Stimulated activated naive B cell treated with anti-CD40 and anti-IgM and Interleukin-4, amounts not matched to agents 10 μg/mL and 1 μg/mL and 100 μg/mL, for 72 hours (primary cell): ENCODE measurements at places on chromosomes 7 and 10.
A peak's percentile ranks its signal among the peaks of the same experiment; 100 is the strongest.

DNA sequence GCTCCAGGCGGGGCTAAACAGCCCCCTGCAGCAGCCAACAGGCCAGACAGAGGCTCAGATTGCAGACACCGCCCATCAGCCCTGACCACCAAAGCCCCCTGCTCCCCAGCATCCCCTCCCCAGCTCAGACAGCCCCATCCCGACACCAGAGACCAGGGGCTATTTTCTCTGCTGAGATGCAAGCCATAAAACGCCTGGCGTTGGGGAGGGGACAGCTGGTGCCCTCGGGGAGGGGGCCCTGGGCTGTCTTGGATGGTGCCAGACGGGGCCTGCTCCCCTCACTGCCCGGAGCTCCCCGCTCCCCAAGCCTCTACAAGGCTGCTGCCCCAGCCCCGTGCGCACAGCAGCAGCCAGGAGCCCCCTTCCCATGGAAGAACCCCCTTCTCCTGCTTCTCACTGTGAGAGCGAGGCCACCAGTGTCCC lies 31.8 kb downstream of the GET4 start:
- no peak for DNase-seq

GRCh38 chr7:18803923-18804322 lies 308.4 kb downstream of the HDAC9 start:
- no peak for DNase-seq

- DNase-seq, result no peak
Measured at GRCh38 chr10:103102195-103102594, 90.9 kb downstream of the NT5C2 start.

DNA sequence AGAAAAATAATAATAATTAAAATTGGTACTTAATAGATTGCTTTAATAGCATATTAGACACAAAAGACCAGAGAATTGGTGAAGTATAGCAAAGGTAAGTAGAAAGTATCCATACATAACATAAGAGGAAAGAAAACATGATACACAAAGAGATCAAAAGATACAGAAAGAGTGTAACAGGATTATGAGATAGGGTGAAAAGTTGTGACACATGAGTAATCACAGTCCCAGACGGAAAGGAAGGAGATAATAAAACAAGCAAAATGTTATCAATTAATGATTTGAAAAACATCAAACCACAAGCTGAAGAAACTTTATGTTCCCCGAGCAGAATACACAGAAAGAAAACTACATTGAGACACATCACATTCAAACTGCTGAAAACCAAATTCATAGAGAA lies 10.5 kb downstream of the TCAF1 start:
- no peak for DNase-seq

DNA sequence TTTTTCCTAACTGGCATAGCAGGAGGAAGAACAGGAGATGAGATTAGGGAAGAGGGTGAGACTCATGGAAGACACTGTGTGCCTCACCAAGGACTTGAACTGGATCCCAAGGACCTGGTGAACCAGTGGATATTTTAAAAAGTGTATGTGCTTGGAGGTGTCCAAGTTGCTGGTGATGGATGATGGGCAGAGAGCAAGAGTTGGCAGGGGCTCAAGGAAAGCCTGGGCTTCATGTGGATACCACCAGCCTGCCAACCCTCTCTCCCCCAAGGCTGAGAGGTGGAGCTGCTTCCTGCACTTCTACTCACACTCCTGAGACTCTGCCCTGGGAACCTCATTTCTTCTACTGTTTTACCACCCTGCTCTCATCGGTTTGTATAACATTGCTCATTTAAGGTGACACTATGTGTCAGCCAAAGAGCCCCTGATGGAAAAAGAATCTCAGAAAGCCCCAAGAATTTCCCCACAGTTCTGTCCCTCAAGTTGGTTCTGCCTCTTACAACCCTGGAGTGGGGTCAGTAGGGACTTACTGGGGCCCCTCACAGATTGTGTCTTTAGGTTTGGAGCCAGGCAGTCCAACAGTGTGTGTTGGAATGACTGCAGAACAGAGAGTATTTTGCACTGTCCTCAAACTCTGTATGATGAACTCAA lies 56.2 kb upstream of the PDCD4 start:
- peak; percentile 43 for DNase-seq

DNA sequence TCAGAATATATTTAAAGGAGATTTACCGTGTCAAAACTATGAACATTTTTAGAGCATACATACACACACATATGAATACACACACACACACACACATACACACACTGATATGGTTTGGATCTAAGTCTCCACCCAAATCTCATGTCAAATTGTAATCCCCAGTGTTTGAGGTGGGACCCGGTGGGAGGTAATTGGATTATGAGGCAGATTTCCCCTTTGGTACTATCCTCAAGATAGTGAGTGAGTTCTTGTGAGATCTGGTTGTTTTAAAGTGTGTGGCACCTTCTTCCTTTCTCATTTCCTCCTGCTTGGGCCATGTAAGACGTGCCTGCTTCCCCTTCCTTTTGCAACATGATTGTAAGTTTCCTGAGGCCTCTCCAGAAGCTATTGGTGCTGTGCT lies 515.0 kb upstream of the ZMIZ1 start:
- DNase-seq, result no peak

DNA sequence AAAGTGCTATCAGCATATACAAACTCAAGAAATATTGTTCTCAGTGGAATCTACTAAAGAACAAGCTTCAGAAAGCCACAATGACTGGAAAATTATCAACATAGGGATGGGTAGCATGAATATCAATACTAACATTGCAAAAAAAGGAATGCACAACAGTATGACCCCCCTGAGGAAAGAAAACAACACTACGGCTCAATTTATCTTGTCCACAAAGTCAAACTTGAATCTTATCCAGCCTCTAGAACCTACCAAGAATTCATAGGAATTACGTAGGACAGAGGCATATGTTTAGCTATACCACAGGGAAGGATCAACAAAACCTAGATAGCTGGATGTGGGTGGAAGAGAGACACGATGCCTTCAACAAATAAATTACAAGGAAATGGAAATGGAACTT lies 54.6 kb downstream of the AGMO start:
- DNase-seq, result no peak

DNA sequence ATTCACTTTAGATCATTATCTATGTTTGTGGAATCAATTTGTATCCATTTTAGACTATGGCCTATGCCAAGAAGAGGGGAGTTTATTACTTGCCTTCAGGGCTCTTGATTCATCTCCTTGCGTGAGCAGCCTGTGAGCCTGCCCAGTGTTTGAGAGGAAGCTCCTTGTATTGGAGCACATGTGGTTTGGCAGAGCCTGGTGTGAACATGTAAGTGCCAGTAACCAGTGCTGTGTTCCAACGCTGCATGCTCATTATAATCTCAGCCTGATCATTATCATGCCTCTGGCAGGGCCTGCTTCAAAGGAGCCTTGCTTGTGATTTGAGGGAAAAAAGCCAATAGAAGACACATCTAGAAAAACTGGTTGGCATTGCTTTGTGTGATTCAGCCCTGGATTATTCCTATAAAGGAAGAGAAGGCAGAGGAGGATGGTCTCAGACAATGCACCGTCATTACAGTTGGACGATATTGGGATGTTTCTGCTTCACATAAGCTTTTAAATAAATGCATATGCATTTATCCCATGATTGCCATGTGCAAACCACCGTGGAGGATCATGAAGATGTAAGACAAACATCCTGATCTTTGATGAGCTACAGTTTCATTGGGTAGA lies 203.4 kb upstream of the AHR start:
- DNase-seq, result no peak

DNA sequence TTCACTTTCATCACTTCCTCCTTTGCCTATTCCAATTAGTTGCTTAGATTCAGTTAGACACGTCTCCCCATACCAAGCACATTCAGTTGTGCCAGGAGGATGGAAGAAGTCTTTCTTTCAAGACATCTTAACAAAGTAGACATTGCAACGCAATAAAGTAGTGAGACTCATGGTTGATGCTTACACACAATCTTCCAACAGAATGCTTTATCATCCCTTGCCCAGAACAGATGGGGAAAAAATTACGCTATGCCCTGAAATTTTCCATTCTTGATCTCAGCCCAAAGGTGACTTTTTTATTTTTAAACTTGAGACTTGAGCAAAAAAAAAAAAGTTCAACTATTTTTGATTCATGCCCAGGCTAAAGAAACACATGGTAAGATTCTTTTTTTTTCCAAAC lies 74.9 kb downstream of the KCNMA1 start:
- no peak for DNase-seq

GRCh38 chr10:51706225-51706624 lies 6.8 kb upstream of the CSTF2T start:
- no peak for DNase-seq

GRCh38 chr7:12601302-12601869 lies 30.9 kb downstream of the SCIN start:
- no peak for DNase-seq

DNA sequence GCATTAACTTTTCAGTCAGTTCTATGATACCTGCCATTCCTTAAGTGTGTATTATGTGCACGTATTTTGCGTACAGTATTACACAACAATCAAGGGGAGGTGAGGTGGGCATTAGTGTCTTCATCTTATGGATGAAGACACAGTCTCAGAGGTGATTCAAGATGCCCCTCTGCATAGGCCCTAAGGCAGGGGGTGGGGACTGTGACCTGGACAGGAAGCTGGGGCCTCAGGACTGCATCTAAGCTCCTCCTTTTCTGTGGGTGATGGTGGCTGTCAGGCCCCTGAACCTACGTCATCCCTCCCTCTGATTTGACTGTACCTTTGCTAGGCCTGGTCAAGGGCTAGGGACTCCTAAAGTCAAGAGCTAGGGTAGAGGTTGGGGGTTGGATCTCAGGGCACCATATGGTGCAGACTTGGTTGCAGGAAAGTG lies 38.9 kb downstream of the HK1 start:
- no peak for DNase-seq

GRCh38 chr7:114432061-114432460 lies 17.4 kb downstream of the FOXP2 start:
- DNase-seq, result no peak

DNA sequence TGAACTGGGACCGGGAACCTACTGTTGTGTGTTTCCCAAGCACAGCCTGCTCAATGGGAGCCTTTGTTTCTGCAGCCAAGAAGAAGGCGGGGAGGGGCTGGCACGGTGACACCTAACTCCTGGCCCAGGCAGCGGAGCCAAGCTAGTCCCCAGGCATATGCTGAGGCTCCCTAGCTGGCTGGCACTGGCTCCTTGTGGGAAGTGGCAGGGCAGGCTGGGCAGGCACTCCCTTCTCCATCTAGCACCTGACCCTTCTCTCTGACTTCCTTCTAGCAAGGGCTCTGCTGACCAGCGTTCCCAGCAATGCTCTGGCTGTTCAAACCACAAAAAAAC lies 325.0 kb downstream of the PLXNA4 start:
- no peak for DNase-seq

DNA sequence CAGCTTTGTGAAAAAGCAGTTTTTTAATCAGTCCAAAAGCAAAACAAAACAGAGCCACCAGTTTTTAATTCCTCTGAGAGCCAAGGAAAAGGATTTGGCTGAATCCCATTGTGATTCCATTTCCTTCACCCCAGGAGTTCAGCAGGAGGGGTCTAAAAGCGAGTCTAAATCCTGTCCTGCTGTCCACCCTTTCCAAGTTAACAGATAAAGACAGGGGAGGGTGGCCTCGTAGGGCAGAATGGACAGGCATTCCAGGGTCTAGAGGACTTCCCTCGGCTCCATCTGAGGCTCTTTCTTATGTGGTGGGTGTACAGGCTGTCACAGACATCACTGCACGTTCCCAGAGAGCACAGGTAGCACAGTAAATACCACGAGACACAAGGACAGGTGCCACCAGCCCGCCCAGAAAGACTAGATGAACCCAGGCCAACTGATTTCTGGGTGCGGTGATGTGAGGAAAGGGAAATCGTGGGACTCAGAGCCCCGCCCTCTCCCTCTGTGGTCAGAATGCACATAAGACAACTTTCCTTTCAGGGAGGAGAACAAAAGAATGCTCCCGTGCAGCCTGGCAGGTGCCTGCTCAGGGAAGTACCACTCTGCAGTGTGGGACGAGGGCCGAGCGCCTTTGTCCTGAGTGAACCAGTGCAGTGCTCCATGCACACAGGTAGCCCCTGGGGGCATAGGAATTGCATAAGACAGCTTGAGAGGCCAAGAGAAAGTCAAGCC lies 119.7 kb downstream of the ABLIM1 start:
- DNase-seq, result no peak

- peak; percentile 4 for DNase-seq
Measured at GRCh38 chr7:135917721-135918120, 59.4 kb downstream of the MTPN start.

GRCh38 chr7:36906956-36907635 lies 182.8 kb upstream of the AOAH start:
- DNase-seq, result no peak

GRCh38 chr10:725302-725701 lies 35.8 kb upstream of the DIP2C start:
- DNase-seq, result no peak

GRCh38 chr10:101120884-101121653 lies 10.0 kb upstream of the TLX1 start:
- DNase-seq, result no peak

DNA sequence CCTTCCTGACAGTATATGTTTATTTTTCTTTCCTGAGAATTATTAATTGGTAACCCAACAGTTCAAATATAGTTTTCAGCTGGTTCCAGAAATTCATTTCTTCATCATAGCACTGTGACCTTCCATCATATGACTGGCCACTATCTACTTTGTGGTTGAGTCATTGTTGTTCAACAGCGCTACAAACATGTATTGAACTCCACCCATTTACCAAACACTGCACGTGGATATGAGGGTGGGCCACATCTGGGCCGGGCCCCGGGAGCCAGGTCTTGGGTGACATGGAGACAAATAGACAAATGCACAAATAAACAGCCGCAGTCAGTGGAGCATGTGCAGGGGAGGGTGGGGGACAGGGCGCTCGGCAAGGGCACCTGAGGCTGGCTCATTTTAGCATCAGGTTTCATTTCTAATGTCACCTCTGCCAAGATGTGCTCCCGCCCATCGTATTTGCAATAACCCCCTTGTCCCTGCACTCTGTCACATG lies 24.0 kb upstream of the EEPD1 start:
- no peak for DNase-seq

DNA sequence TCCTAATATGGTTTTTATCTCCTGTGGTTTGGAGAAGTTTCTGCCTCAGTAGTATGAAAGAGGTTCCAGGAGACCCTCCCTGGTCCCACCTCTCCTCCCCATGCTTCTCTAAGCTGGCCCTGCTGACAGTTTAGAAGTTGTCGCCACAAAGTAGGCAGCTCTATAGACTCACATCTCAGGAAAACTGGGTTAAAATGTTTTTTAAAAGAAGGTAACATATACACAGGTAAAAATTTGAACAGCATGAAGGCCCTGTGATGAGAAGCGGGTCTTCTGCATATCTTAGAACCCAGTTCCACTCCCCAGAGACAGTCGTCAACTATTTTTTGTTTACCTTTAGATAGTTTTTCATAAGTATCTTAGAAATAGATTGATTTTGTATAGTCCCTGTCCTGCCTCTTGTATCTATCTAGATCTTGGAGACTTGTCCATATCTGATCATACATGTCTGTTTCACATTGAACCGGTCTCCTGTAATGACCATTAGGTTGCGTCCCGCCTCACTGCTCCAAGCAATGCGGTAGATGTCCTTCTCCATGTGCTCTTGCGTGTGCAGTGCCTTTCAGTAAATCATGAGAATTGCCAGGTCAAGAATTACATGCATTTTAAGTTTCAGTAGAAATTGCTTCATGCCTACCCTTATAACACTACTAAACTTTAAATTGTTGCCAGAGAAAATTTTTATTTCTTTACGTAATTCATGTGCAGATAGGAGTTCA lies 2.2 kb downstream of the DUSP5 start:
- no peak for DNase-seq
